ENCODE measurements at places on chromosomes 13 and 19.

- no peak for DNase-seq
Observed at GRCh38 chr19:51480590-51480989, 2.3 kb downstream of the CEACAM18 start.

DNA sequence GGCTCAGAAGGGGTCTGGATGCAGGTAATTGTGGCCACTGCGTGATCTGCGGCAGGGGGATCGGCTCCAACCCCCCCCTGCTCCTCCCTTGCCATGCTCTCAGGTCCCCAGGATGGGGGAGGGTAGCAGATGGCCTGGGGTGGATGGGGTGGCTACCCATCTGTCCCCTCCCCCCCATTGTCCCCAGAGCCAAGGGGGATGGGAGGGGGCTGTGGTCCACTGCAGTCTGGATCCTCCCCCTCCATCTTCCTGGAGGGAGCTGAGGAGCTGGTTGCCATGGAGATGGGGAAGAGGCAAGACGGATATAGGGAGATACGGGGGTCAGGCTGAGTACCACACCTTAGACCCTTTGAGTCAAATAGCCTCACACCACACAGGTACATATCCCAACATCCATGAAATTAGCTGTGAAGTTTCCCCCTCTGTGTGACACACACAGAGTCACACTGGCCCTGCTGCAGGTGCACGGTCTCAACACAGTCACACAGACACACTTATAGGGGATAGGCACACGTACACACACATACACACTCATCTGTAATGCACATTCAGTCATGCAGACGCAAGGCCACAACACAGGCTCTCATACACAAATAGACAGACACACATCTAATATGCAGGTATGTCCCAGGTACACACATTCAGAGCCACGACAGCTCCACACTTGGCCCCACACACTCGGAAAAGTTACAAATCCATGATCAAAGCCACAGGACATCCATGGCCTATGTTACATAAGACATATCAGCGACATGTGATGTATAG, 1.8 kb upstream of the NOVA2 start:
- no peak for DNase-seq

- DNase-seq: no peak
Observed at GRCh38 chr13:19661126-19661525, 27.7 kb downstream of the MPHOSPH8 start.

DNA sequence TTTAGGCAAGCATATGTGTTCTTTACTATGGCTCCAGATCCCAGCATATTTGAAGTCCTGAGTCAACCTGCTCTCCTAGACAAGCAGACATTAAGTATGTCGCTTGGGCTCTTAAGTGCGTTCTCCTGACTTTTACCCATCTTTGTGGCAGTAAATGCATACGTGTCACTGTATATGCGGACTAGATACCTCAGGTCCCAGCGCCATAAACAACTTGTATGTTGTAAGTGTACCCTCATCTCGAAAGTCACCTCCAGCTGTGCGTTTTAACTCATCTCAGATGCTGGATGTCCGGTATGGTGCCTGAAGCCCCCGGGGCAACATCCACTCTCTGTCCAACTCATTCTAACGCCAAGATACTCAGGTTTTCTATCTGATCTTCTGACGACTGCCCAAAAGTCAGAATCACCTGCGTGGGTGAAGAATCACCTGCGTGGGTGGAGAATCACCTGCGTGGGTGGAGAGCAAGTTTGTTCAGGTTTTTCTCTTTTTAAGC, 1.7 kb downstream of the PTOV1 start:
- DNase-seq: no peak

DNA sequence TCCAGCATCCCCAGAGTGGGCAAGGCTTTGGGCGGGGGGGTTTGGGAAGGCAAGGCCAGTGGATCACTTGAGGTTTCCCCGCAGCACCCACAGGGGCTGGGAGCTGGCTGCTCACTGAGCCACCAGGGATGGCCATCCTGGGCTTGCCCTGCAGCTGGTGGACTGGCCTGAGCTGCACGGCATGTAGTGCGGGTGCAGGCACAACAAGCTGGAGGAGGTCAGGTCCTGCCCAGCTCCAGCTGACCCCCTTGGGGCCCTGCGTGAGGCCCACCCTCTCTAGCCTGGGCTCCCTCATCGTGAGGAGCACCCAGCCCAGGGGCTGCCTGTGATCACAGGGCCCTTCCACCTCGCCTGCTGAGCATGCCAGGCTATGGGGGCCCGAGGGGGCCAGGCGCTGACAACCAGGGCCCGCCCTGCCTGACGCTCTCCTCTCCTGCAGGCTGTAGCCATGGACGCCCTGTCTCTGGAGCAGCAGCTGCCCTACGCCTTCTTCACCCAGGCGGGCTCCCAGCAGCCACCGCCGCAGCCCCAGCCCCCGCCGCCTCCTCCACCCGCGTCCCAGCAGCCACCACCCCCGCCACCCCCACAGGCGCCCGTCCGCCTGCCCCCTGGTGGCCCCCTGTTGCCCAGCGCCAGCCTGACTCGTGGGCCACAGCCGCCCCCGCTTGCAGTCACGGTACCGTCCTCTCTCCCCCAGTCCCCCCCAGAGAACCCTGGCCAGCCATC, 22.9 kb downstream of the COMP start:
- no peak for DNase-seq

DNA sequence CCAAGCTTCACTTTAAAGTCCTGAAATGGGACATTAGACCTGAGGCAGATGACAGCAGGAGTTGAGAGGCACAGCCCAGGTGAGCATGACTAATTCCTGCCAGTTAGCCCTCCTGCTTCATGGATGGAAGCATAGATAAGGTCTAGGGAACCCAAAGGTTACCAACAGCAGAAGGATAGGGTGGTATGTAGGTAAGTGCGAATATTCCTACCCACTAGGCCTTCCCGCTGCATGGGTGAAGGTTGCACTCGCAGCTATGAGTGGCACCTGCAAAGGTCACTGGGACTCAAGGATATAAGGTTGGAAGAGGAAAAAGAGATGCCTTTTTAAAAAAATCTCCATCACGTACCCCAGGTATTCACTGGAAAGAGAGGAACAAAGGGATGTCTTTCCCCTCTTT, 12.2 kb upstream of the MLLT1 start:
- DNase-seq: no peak

GRCh38 chr19:3970313-3970807, 539 bp downstream of the DAPK3 start:
- no peak for DNase-seq

- DNase-seq: no peak
Observed at GRCh38 chr13:25225970-25226369, 53.9 kb upstream of the AMER2 start.

Measured in GM04503 (cell line).